ENCODE measurements at places on chromosomes 1 and 21.

DNA sequence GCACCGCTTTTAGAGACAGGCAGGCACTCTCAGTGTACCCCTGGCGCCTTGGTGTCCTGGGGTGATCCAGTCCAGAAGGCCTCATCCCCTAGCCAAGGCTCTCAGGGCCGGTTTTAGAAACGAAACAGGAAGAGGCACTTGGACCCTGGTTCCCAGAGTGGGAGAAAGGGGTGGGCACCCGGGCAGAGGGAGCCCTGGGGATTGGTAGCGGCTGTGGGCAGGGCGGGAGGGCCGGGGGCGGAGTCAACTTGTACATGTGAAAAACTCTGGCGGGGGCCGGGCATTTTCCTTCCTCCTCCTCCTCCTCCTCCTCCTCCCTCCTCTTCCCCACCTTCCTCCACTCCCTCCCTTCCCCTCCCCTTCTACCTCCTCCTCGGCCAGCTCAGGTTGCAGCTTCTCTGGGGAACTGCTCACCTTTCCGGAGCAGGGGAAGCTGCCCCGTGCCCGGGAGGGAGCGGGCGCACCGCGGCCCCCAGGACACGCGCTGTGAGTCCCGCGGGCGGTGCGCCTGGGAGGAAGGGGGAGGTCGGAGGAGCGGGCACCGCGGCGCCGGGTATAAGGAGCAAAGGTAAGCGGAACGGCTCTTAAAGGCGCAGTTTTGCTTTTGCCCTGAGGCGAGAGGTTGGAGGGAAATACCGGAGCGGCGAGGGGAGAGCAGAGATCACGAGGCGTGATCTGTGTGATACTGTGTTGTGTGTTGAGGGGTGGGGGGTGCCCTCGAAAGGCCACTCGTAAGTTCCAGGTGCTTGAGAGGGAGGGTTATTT is at the start of gene CDK18:
CDK18 (plus strand) TSS at position 359 of the 765 bp plus-strand sequence. CDS start 18,499 bp downstream, outside the sequence.
- peak; percentile 69 for DNase-seq

DNA sequence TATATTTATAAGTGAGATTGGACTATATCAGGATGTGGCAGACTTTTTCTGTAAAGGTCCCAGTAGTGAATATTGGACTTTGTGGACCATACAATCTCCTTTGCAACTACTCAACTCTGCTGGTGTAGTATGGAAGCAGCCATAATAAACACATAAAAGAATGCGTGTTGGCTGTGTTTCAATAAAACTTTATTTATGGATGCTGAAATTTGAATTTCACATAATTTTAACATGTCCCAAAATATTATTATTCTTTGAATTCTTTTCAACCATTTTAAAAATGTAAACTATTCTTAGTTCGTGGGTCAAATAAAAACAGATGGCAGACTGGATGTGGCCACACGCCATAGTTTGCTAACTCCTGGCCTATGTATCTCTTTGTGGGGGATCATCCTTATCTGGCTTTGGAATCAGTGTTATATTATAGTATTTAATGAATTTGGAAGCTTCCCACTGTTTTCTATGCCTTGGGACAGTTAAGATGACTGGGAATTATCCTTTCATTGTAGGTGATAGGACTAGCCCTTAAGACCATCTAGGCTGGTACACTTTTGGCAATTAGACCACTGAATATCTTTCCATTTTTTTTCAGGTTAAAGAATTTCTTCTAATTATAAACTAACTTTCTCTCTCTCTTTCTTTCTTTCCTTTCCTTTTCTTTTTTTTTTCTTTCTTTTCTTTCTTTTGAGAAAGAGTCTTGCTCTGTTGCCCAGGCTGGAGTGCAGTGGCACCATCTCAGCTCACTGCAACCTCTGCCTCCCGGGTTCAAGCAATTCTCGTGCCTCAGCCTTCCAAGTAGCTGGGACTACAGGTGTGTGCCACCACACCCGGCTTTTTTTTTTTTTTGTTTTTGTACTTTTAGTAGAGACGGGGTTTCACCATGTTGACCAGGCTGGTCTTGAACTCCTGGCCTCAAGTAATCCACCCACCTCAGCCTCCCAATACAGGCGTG is 14.9 kb upstream of the SLAMF6 start:
- DNase-seq: no peak

DNA sequence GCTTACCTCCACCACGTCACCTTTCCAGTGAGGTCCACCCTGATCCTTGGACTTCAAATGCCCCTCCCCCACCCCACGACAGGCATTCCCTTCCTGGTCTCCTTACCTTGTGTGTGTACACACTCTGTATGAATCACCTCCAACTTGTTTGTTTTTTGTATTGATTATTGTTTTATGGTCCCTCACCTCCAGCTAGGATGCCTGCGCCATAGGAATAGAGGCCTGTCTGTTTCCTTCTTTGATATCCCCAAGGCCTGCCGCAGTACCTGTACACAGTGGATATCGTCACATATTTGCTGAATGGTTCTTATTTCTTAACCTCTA is 219.6 kb upstream of the POU3F1 start:
- no peak for DNase-seq

GRCh38 chr1:30881319-30882181 is 27.0 kb downstream of the SDC3 start:
- DNase-seq: no peak

DNA sequence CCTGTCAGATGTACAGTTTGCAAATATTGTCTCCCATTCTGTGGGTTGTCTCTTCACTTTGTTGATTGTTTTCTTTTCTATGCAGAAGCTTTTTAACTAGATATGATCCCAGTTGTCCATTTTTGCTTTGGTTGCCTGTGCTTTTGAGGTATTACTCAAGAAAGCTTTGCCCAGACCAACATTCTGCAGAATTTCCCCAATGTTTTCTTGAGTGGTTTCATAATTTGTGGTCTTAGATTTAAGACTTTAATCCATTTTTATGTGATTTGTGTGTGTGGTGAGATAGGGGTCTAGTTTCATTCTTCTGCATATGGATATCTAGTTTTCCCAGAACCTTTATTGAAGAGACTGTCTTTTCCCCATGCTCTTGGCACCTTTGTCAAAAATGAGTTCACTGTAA is 116.9 kb downstream of the DUSP10 start:
- no peak for DNase-seq

- DNase-seq: no peak
These were observed 118.9 kb downstream of the PGBD5 start for GRCh38 chr1:230307213-230307612.

- no peak for DNase-seq
These were observed 6.7 kb upstream of the CA6 start for GRCh38 chr1:8939000-8939265.

- no peak for DNase-seq
These were observed 91.1 kb downstream of the SMYD2 start for GRCh38 chr1:214372092-214372491.

GRCh38 chr1:31814631-31815306 is 1.1 kb downstream of the SPOCD1 start:
- no peak for DNase-seq

- DNase-seq: peak; percentile 26
These were observed 2.4 kb downstream of the NTPCR start for GRCh38 chr1:232952514-232953499.

- DNase-seq: no peak
These were observed 49.8 kb upstream of the GADD45A start for GRCh38 chr1:67635055-67635809.

DNA sequence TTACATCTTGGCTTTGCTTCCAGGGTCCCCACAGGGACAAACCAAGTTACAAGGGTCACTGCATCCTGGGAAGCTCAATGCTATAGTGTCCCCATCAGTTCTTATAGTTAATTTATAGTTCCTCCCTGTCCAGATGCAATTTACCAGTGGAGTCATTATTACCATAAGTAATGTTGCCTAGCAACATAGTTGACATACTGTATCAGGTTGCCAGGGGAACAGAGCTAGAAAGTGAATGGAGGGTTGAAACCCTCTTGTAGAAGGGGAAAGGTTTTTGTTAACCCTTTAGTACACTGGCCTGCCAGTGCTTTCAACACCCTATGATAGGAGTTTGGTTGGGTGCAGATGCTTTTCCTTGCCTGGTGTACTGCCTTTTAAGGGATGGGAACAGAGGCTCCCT is 34.3 kb upstream of the TTC4 start:
- no peak for DNase-seq

GRCh38 chr1:87760155-87760554 is 431.5 kb downstream of the LMO4 start:
- DNase-seq: no peak

- no peak for DNase-seq
These were observed at the start of gene B3GALT2 for GRCh38 chr1:193185901-193186731. Gene B3GALT2 (minus strand): TSS chr1:193186613. CDS start chr1:193181562, 5,051 bp downstream.

DNA sequence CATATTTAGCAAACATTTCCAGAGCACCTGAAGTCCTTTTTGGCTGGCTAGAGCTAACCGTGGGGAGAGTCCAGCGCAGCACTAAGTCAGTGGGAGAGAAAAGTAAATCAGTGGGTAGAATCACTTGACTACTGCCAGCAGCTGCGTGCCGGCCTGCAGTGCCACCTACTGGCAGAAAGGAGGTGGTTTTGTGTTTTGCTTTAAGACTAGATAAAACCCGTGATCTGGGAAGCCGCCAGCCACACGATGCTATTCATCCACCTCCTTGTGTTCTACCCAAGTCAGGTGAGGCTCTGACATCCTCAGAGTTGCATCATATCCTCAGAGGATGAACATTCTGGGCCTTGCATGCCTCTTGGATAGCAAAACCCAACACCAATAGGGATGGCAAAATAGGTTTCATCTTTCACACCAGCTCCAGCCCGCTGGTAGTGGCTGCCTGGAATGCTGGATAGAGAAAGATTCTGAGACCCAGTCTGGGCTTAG is 14.1 kb upstream of the HEYL start:
- DNase-seq: peak; percentile 88

DNA sequence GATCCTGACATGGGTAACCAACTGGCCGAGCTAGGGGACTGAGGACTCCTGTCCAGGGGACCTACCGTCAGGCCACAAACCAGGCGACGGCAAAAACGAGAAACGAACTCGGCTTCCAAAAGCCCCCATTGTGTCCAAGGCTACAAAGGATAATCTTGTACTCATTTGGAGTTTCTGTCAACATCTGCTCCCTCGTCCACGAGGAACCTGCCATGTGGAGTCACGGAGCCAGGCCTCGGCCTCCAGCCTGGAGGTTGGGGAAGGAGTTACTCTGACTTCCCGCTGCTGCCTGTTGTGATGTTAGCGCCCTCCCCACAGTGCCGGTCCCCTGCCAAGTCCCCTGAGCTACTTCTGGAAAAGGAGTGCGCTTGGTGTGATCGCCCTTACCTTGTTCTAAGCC is 7.3 kb downstream of the KRTAP10-1 start:
- DNase-seq: peak; percentile 12

- DNase-seq: no peak
These were observed 133.9 kb upstream of the VANGL1 start for GRCh38 chr1:115507901-115508300.

- no peak for DNase-seq
These were observed 41.6 kb upstream of the ZNF678 start for GRCh38 chr1:227521782-227522181.

- no peak for DNase-seq
These were observed 1.1 kb downstream of the TSPEAR start for GRCh38 chr21:44710294-44710665.

- DNase-seq: no peak
These were observed 356.8 kb downstream of the RRAGC start for GRCh38 chr1:38502758-38503157.

- DNase-seq: no peak
These were observed 96.9 kb downstream of the ATP6V1G3 start for GRCh38 chr1:198443365-198444233.

GRCh38 chr1:166432655-166433054 is 265.9 kb upstream of the FAM78B start:
- no peak for DNase-seq

DNA sequence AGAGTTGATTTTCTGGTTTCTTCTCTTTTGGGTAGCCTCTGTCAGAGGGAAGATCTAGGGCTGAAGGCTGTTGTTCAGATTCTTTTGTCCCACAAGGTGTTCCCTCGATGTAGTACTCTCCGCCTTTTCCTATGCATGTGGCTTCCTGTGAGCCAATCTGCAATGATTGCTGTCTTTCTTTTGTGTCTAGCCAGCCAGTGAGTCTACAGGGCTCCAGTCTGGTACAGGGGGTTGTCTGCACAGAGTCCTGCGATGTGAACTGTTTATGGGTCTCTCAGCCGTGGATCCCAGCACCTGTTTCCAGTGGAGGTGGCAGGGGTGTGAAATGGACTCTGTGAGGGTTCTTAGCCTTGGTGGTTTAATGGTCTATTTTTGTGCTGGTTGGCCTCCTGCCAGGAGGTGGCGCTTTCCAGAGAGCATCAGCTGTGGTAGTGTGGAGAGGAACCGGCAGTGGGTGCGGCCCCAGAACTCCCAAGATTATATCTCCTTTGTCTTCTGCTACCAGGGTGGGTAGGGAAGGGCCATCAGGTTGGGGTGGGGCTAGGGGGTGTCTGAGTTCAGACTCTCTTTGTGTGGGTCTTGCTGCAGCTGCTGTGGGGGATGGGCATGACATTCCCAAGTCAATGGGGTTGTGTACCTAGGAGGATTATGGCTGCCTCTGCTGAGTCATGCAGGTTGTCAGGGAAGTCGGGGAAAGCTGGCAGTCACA is 81.3 kb upstream of the C21orf91 start:
- no peak for DNase-seq

DNA sequence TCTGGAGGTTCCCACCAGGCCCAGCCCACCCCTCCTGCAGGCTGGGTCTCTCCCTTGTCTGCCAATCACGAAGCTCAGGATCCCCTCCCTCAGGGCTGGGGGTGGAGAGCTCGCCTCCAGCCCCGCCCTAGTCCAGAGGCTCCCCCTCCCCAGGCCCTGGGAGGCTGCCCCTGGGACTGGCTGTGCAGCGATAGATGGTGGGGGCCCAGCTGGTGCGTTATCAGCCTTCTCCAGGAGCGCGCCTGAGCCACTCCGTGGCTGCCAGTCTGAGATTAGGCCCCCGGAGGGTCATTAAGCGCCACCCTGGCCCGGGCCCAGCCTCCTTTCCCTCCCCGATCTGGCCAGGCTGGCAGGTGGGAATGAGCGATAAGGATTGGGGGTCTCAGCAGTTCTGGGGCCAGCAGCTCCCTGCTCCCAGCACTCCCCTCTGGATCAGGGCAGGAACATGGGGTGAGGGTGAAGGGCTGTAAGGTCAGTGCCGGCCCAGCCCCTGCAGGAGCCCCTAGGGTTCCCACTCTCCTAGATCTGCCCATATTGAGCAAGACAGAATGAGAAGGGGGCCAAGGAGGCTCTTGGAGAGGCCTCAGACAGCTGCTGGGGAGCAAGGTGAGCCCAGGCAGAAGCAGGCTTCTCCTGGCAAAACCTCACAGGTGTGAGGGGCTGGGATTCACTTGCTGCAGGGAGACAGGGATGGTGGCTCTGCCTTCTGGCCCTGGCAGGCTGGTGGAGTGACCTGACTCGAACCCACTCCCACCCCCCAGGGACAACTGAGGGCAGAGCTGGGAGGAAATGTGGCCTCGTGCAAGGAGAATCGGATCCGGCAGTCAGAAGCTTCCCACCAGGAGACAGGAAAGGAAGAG is 8.5 kb downstream of the PDZK1IP1 start:
- peak; percentile 55 for DNase-seq

- no peak for DNase-seq
These were observed 158.5 kb downstream of the TSEN15 start for GRCh38 chr1:184210031-184210430.

GRCh38 chr1:107480548-107481415 is 339.9 kb downstream of the NTNG1 start:
- no peak for DNase-seq

DNA sequence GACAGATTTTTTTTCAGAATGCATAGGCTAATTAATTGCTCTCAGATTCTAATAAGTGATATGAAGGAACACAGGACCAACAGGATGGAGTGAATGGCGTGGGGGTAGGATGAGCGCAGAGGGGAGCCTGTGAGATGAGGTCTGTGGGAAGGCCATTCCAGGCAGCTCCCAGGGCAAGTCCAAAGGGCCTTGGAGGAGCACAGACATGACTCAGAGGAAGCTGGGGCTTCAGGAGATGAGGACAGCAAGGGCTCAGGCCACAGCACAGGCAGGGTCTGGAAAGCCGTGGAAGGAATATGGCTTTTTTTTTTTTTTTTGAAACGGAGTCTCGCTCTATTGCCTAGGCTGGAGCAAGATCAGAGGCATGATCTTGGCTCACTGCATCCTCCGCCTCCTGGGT is 35.1 kb downstream of the FMN2 start:
- no peak for DNase-seq

All from tibial artery (tissue), 4 donors.